ENCODE measurements at places on chromosomes 16 and 17.

DNA sequence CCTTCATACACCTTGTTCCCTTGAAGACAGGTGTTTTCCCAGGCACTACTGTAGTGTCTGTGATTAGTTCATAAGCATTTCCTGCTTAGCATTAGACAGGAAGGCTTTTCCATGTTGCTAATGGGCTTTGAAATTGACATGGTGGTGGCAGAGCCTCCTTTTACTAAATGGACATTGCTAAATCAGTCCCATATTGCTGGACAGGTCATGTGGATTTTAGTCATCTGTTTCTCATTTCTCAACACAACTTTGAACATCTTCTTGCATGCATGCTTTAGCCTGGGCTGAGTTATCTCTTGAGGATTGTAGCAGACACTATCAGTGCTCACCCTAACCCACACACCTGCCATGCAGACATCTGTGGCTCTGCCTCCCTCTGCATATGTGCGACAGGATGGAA, 13.7 kb upstream of the BCO1 start:
- DNase-seq: no peak

GRCh38 chr17:59046192-59046591, 60.5 kb downstream of the TRIM37 start:
- DNase-seq: no peak

GRCh38 chr17:31819578-31819977, 39.5 kb downstream of the COPRS start:
- DNase-seq: no peak

DNA sequence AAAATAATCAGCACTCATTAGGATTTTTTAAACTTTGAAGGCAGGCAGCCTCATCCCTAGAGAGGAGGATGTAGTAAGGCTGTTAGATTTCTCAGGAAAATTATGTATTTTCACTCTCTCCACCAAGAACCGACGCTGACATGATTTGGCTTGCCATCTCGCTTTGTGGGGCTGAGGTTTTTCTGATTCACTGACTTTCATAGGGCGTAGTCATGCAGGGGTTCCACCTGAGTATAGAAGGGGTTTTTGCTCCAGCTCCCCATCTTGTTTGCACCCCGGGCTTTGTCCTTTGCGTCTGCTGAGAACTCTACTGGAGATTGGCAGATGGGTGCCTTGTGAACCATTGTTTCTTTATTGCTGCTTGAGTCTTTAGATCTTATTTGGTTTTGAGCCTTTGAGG, 20.2 kb downstream of the TOM1L1 start:
- no peak for DNase-seq

DNA sequence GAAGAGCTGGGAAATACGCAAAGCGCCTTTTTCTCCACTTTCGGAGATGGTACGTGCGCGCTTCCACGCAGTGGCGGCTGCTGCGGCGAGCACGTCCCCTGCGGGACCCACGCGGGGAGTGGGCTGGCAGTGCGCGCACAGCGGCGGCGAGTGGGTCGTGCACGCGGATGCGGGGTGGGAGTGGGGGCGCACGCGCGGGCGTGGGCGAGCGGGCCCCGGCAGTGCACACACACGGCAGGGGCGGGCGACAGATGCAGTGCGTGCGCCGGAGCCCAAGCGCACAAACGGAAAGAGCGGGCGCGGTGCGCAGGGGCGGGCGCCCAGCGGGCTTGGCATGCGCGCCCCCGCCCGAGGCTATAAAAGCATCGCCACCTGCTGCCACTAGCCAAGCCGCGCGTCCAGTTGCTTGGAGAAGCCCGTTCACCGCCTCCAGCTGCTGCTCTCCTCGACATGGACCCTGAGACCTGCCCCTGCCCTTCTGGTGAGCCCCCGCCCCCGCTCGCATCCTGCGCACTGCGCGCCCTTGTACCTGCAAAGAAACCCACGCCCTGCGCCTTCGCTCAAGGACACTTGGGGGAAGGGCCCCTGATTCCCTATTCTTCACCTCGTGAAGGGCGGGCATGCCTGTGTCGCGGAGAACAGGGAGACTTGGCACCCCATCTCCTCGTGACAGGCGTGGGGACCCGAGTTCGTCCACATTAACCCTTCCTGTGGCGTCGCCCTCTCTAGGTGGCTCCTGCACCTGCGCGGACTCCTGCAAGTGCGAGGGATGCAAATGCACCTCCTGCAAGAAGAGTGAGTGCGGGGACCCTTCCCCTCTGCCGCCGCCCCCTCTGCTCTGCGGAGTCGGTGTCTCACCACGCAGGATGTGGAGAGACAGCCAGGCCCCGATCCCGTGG, at the start of gene MT3:
TSS of gene MT3 (plus strand) at position 388 of the 899 bp plus-strand sequence. CDS start at position 451, 63 bp downstream.
- DNase-seq: no peak

DNA sequence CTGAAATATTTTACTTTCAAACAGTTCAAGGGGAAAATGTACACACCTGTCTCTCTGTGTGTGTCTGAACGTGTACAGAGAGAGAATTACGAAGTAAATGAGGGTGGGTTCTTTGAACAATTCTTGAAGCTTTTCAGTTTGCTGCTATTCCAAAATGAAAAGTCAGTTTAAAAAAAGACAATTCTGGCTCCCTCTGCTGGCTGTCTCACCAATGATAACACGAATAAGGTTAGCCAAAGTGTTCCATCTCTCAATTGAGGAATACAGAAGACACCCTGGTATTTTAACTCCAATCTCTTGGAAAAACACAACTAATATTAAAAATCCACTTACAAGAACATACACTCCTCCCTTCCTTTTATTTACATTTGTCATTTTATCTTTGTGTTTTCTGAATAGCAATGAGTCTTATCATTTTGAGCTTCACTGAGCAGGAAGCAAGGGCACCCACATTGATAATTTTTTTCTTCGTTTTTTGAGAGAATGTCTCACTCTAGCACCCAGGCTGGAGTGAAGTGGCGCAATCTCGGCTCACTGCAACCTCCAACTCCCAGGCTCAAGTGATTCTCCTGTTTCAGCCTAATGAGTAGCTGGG, 20.5 kb downstream of the EFTUD2 start:
- DNase-seq: no peak

- DNase-seq: no peak
Measured at GRCh38 chr16:75085556-75085955, 31.0 kb downstream of the LDHD start.

GRCh38 chr17:48478224-48479013, 48.4 kb upstream of the SKAP1 start:
- DNase-seq: no peak

DNA sequence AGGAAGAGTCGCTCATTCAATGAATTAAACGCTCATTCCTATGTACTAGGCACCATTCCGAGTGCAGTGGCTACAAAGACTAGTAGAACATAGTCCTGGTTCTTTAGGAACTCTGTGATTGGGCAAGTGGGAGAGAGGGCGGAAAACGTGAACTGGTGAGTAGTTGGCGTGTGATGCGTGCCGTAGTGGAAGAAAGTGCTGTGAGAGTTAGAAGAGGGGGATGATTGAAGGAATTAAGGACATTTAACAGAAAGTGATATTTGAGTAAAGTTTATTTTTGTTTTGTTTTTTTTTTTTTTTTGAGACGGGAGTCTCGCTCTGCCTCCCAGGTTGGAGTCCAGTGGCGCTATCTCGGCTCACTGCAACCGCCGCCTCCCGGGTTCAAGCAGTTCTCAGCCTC, 7.9 kb upstream of the SLFN14 start:
- no peak for DNase-seq

GRCh38 chr17:64778240-64779097, 116.4 kb upstream of the SMURF2 start:
- DNase-seq: no peak

GRCh38 chr16:87209808-87210512, 107.2 kb downstream of the C16orf95 start:
- no peak for DNase-seq

DNA sequence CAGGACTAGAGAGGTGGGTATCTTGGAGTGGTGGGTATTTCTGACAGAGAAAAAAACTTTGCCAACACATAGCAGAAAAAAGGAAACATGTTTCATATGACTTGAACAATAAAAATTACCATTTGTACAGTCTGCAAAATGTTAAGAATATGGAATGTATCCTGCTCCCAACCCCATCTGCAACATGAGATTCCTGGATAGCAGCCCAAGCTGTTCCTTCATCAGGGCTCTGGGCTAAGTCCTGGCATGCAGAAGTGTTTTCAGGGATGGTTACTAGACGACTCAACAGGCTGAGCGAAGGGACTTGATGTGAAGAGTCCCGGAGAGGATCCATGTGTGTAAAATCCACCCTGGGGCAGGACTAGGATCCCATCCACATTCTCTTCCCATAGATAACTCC, 121.0 kb upstream of the IRX3 start:
- DNase-seq: no peak

DNA sequence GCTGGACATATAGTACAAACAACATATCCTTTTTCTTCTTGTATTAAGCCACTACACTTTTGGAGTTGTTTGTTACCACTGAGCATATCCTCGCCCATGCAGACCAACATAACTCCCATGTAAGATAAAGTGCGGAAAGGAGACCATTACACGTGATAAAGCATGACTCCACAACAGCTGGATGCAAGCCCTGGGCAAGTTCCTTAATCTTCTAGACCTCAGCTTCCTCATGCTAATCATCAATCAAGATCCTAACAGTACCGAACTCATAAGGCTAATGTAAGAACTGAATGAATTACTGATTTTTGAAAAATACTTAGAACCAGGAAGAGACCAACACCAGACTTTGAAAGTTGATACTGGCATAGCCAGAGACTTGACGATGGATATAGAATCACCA, 47.0 kb upstream of the GSG1L start:
- no peak for DNase-seq

DNA sequence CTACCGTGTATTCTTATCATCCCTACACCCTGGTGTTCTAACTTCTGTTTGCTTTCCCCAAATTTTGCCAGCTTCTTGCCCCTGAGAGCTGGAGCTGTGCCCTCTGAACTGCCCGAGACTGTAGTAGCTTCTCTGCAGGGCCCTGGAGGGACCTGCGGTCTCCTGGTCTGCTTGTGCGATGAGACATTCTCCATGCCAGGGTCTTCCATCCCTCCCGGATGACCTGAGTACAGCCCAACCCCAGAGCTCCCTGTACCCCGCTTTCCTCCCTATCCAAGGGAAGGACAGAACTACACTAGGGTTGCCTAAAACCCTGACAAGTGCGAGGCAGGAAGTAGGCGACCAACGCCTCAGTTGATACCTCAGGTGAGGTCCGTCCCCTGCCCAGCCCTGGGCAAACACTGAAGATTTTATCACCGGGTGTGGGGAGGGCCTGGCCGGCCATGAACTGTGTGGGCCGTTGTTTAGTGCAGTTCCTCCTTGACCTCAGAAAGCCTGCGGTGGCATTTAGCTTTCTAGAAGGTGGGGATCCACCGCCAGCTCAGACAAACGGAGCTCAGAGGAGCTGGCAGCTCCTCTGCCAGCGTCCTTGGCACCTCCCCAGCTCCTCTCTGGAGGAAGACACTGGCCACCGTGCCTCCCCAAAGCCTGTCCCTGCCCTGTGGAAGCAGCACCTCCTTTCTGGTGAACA, 13.7 kb downstream of the CANT1 start:
- no peak for DNase-seq

DNA sequence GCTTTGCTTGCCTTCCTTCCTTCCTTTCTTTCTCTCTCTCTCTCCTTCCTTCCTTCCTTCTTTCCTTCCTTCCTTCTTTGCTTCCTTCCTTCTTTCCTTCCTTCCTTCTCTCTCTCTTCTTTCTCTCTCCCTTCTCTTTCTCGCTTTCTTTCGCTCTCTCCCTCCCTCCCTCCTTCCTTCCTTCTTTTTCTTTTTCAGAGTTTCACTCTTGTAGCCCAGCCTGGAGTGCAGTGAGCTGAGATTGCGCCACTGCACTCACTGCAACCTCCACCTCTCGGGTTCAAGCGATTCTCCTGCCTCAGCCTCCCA, 17.9 kb downstream of the FOXJ1 start:
- no peak for DNase-seq

DNA sequence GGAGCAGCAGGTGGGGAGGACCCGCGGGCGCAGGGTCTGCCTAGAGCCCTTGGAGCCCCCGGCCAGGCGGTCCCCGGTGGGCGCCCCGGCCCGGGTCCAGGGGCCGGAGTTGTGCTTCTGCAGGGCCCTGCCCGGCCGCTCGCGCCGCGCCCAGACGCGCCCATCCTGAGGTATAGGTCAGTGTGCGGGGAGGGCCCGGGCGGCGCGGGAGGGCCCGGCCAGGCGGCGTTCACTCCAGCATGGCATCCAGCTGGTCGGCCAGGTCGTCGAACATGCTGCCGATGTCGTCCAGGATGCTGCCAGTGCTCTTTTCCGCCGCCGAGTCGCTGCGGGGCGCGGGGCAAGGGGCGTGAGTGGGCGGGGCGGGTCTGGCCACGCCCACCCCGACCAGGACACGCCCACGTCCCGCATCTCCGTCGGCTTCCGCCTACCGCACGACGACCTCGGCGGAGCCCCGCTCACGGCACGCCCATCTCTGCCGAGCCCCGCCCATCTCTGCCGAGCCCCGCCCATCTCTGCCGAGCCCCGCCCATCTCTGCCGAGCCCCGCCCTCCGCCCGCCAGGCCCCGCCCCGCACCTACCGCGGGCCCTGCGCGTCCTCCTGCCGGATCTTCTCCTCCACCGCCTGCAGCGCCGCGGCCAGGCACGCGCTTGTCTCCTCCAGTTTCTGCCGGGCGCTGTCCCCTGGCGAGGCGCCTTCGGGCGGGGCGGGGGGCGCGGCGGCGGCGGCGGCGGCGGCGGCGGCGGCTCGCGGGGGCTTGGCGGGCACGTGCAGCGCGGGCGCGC, 17.9 kb downstream of the CASKIN1 start:
- peak; percentile 19 for DNase-seq

- no peak for DNase-seq
Measured at GRCh38 chr17:73327676-73328075, 15.9 kb upstream of the CDC42EP4 start.

DNA sequence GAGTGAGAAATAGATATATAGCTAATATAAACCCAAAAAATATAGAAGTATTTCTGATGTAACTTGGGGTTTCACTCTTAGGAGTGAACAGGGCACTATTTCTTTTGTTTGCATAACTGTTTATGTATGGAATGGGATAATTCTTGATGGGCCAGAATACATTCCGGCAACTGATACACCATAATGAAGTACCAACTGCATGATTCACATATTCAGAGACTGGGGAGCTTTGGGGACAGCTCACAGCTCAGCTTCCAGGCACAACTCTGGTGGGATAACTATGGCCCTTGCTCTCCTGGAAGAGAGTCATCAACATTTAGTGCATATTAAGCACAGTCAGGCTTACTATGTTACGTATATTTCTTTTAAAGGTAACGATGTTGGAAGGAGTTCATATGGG, 42.1 kb upstream of the ADCY7 start:
- DNase-seq: no peak

DNA sequence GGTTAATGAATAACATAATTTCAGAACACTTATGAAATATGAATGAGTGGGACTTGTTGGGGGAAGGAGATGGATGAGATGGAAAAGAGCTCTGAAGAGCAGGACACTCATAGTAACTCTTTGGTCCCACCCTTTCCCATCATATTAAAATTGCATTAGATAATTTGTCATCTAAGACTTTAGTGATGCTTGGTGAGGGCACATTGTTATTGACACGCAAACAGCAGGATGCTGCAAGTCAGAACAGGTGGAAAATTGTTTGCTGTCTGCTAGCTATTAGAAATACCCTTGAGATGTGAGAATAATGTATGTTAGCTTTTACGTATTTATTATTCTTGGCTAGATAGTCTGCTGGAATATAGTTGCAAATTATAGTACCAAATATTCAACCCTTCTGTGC, 75.7 kb downstream of the TANC2 start:
- no peak for DNase-seq

GRCh38 chr16:70687102-70687511, 1.3 kb upstream of the MTSS2 start:
- DNase-seq: no peak

- DNase-seq: no peak
Measured at GRCh38 chr17:78490673-78491072, 86.5 kb downstream of the DNAH17 start.

GRCh38 chr17:58375256-58375655, 23.3 kb upstream of the SUPT4H1 start:
- no peak for DNase-seq

- DNase-seq: no peak
Measured at GRCh38 chr17:75822119-75822799, 21.9 kb downstream of the UNC13D start.
